ENCODE measurements at places on chromosomes 7 and 10. TPM values are rescaled to one million over a fixed set of nuclear protein-coding genes. Genes with fewer than 3 reads are reported as not detected.
A peak's percentile ranks its signal among the peaks of the same experiment; 100 is the strongest.

DNA sequence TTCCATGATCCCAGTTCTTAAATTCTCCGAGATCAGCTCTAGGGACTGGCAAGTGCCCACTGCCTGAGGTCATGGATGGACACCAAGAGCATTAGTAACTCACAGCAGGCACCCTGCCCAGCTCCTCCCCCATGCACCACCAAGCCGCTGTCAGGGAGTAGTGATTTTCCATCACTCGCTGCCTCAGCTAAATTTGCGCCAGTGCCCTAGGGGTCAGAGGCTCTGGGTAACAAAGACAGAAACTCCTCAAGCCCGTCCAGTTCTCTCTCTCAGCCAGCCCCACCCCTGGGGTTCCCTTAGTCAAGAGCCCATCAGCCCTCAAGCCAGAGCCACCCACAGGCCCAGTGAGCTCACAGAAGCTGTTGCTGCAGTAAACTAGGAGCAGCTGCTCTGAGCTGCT, 30.0 kb downstream of the PAX2 start:
- no peak overlapping the region for H3K27ac ChIP-seq
- no peaks in the 10 kb centered on the region for H3K27me3 ChIP-seq
- H3K36me3 ChIP-seq, result peaks cover 2% of the 10 kb centered on the region
- no peak overlapping the region for H3K4me3 ChIP-seq
- H3K4me1 ChIP-seq, result no peaks in the 10 kb centered on the region

DNA sequence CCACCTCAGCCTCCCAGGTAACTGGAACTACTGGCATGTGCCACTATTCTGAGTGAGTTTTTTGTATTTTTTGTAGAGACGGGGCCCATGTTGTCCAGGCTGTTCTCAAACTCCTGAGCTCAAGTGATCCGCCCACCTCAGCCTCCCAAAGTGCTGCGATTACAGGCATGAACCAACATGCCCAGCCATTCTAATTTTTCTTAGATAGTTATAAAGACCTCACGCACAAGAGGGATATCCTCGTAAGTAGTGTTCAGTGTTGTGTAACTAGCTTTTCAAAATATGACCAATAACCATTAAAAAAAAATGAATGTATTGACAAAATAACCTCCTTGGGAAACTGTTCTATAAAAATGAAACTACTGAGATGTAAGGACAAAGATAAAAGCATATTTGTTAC, 90.5 kb upstream of the FERD3L start:
- DNase-seq, result no peak
- H3K27me3 ChIP-seq, result no peaks in the 10 kb centered on the region
- H3K4me3 ChIP-seq, result no peak overlapping the region
- no peaks in the 10 kb centered on the region for H3K4me1 ChIP-seq
- no peak overlapping the region for H3K27ac ChIP-seq

GRCh38 chr10:90787393-90788198, 70.2 kb downstream of the HTR7 start:
- peak; percentile 54 for DNase-seq
- H3K27me3 ChIP-seq, result no peaks in the 10 kb centered on the region
- H3K4me3 ChIP-seq, result no peak overlapping the region
- H3K36me3 ChIP-seq, result no peaks in the 10 kb centered on the region
- no peaks in the 10 kb centered on the region for H3K4me1 ChIP-seq
- H3K27ac ChIP-seq, result no peak overlapping the region

DNA sequence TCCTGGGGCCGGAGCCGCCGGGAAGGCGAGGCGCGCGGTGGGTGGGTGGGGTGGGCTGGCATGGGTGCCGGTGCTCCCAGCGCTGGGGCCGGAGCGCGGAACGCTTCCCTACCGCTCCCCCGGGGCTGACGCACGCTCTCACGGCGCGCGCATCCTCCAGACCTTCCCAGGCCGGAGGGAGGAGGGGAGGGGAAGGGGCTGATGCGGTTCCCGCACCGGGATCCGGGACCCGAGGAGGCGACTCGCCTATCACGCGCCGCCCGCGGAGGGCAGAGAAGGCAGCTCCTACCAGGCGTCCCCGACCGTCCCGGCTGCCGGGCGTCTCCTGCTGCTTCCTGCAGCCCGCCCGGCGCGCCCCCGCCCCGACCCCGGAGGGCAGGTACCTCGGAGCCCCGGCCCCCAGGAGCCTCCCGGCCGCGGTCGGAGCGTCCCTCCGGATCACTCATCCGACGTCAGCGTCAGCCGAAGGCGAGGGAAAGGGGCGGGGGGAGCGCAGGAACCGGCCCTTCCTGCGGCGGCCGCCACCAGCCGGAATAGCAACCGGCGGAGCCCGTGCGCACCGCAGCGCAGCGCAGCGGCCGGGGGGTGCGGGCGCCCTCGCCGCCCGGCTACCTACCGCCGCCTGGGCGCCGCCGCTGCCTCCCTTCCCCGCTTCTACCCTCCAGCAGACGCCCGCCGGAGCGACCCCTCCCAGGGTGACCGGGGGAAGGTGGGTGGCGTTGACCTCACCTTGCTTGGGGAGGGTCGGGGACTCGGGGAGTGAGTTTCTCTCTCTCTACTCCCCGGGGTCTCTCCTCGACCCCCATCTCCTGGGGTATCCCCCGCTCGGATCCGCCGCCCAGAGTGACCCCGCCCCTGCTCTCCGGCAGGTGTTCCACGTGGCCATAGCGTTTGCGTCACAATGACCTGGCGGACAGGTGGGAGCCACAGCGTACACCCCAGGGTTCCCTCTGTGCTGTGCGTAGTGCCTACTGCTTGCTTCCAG, at the start of gene ICA1:
TSS of gene ICA1 (minus strand) at position 457 of the 985 bp plus-strand sequence. CDS start 26,241 bp downstream, outside the sequence.
- H3K4me3 ChIP-seq, result peak within 1 kb of the TSS; percentile 50
- no peaks in the 10 kb centered on the region for H3K27me3 ChIP-seq
- no peaks in the 10 kb centered on the region for H3K36me3 ChIP-seq
- peak within 1 kb of the TSS; percentile 77 for H3K27ac ChIP-seq
- DNase-seq, result peak; percentile 84
- no peaks in the 10 kb centered on the region for H3K4me1 ChIP-seq

The EXOC6 gene
- total RNA-seq, result 17.0 TPM

The CAMK2B gene
- 1.1 TPM for total RNA-seq
